ENCODE measurements at places on chromosomes 4 and X.

DNA sequence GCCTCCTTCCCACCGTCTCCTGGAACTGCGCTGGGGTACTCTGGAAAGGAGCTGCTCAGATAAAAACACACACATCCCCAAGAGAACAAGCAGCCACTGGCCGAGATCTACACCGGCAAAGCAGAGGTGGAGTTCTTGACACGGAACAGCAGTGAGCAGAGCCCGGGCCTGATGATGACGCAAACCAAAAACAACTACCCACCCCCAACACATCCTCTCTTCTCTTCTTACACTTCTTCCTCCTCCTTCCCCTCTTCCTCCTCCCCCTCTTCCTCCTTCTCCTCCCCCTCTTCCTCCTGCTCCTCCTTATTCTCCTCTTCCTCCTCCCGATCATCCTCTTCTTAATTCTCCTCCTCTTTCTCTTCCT is 4.6 kb downstream of the PNMA5 start:
- peak; percentile 1 for DNase-seq

GRCh38 chrX:9622128-9622527 is 143.5 kb downstream of the GPR143 start:
- DNase-seq, result peak; percentile 19

- no peak for DNase-seq
Measured at GRCh38 chrX:106898462-106898861, 4.7 kb downstream of the RIPPLY1 start.

- no peak for DNase-seq
Measured at GRCh38 chr4:27966664-27967063, 1106.0 kb downstream of the STIM2 start.

DNA sequence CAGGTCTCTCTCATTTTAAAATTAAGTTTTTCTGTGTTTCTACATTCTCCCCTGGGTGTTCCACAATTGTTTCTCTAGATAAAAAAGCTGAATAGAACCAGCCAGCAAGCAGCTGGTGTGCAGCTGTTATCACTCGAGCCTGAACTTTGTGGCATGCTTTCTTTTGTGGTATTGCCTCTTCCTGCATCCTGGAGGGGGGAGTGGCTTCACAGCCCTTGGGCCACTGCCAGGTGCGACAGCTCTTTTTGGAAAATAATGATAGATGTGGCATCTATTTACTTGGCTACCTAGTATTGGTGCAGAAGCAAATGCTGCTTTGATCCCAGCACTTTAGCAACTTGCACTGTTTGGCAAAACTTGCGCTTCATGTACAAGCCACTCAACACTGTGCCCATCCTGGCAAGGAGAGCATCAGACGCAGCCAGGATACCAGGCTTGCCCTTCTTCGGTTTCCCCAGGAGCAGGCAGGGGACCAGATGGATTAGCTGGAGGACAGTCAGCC is 69.4 kb downstream of the HMGB2 start:
- DNase-seq, result no peak

GRCh38 chr4:8472689-8473197 is 32.2 kb downstream of the TRMT44 start:
- no peak for DNase-seq

- no peak for DNase-seq
Measured at GRCh38 chr4:4994312-4995097, 24.8 kb downstream of the CYTL1 start.

- no peak for DNase-seq
Measured at GRCh38 chrX:111615227-111615626, 65.7 kb upstream of the ALG13 start.

- DNase-seq, result no peak
Measured at GRCh38 chr4:135963009-135963408, 1569.3 kb downstream of the PCDH18 start.

GRCh38 chr4:78136109-78137081 is 79.3 kb downstream of the FRAS1 start:
- DNase-seq, result no peak

- DNase-seq, result no peak
Measured at GRCh38 chrX:47232197-47232802, 509 bp upstream of the USP11 start.

DNA sequence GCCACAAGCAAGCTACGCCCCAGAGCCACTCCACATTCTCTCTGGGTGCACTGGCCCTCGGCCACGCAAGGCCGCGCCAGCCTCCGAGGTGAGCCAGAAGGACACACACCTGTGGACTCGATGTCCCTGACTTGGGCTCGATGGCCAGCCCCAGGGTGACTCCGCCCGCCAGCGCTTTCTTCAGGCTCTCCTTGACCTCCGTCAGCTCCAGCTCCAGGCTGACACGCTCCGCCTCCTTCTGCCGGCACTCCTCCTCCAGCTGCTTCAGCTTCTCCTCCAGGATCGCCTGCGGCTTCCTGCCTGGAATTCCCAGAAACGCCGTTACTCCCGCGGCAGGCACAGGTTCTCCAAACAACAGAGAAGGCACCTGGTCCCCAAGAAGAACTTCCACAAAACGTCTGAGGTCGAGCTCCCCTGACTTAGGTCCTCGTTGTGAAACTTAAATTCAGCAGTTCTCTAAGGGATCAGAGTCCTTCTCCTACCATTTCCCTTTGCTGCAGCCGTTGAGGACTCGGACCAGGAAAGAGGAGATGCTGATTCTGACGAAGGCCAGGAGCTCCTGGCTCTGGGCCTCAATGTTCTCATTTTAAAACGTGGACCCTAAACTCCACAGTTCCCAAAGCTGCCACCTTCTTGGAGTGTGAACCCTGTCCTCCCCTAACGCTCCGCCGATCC is 166.8 kb downstream of the AFAP1 start:
- no peak for DNase-seq

GRCh38 chr4:128782875-128783614 is 26.5 kb upstream of the JADE1 start:
- DNase-seq, result no peak

- no peak for DNase-seq
Measured at GRCh38 chrX:102767287-102767686, 46.7 kb downstream of the GPRASP3 start.

- no peak for DNase-seq
Measured at GRCh38 chrX:10591363-10592335, 28.7 kb downstream of the MID1 start.

DNA sequence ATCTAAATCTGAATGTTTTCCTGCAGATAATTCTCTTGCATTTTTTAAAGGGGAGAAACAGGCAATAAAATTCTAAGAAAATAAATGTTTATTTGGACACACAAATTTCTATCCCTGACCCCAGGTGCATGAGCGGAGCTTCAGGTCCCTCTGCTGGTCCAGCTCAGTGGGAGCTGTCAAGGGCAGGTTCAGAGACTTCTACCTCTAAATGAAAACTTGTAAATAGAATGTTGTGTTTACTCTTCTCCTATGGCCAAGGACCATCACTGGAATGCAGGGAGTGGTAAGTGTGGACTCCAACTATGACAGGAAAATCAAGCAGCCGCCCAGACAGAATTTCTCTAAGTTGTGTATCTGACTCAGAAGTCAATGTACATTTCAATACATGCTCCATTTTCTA is 148.6 kb upstream of the TTC29 start:
- no peak for DNase-seq

DNA sequence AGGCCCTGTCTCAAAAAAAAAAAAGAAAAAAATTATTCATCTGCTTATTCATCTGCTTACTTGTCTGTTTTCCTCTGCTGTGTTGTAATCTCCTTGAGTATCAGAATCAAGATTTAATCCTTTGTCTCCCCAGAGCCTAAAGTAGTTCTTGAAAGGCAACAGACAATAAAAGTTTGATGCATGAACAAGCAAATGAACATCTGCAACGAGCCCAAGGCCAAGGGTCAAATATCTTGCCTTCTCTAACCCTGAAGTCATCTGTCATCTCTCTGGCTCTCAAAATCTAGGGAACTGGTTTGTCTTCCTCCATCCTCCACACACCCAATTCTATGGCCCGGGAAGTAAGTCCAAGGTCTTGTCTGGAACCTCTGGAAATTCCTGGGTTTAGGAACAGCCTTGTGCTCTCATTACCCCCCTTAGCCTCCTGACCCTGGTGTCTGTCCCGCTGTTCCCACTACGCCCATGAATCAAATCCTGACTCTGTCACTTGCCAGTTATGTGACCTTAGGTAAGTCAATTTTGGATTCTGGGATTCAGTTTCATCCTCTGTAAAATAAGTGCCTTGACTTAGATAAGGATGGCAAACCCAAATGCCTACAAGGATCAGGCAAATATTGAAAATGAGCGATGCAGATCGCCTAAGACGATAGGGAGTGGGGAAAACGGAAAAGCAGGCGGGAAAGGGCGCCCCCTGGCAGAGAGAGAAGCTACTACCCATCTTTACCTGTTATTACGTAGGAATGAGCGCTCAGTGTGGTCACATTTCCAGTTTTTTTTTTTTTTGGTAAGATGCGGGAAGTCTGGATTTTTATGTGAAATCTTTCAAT is 102.7 kb upstream of the DHX15 start:
- peak; percentile 13 for DNase-seq

GRCh38 chrX:47217121-47217851 is 1.2 kb upstream of the CDK16 start:
- peak; percentile 21 for DNase-seq

DNA sequence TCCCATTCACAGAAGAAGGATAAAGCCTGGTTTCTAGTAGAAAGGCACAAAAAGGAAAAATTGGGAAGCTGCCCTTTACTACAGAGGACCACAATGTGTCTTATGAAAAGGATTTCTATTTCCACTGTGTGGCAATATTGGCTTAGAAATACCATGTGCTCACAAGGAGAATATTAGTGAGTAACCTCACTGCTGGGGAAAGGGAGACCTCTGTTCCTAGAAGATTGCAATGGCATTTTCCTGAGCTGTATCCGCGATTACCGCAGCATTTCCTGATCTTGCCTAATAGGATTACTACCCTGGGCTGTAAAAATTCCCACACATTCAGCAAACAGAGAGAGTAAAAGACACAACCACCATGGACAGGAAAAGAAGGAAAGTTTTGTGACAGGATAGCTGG is 308.8 kb upstream of the TECRL start:
- DNase-seq, result no peak

DNA sequence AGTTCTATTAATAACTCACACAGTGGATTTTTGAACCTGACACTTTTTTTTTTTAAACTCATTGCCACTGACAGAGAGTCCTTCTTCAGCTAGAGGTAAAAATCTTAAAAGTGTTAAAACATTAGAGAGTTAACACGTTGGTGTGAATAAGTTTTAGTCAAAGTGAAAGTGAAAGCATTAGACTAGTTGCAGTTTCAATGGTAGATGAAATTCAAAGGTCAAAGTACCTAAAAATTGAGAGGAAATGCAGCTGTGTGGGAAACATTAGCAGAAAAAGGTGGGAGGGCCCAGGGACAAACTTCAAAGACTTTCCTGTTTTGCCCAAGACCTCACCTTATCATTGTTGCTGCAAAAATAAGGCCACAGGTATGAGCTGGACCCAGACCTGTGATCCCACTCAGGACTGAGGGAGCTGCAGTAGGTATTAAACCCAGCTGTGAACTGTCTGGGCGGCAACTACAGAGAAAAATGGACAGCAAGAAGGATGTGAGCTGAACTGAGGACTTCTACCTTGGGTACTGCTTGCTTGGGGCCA is 17.6 kb upstream of the GABRA4 start:
- no peak for DNase-seq

GRCh38 chr4:52638717-52639116 is 20.4 kb downstream of the USP46 start:
- no peak for DNase-seq

- no peak for DNase-seq
Measured at GRCh38 chrX:48936429-48937053, 17.7 kb upstream of the PIM2 start.

DNA sequence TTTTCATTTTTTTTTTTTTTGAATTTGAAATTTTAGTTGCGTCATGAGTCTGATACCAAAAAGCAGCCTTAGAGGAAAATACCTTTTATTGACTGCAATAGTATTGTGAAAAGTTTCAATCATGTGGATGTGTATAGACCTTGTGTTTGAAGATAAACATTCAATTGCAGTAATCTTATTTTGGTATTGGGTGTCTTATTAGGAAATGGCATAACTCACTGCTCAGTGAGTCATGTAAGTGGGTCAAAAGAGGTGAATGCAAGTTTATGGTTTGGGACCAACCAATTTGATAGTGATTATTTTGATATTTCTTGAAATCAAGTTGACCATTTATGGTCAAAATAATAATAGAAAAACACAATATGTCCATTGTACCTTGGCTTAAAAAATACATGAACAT is 627.8 kb upstream of the SLIT2 start:
- no peak for DNase-seq

GRCh38 chrX:153245288-153245731 is 66.2 kb downstream of the MAGEA1 start:
- no peak for DNase-seq

GRCh38 chrX:2423899-2424298 is 76.9 kb downstream of the DHRSX start:
- no peak for DNase-seq

DNA sequence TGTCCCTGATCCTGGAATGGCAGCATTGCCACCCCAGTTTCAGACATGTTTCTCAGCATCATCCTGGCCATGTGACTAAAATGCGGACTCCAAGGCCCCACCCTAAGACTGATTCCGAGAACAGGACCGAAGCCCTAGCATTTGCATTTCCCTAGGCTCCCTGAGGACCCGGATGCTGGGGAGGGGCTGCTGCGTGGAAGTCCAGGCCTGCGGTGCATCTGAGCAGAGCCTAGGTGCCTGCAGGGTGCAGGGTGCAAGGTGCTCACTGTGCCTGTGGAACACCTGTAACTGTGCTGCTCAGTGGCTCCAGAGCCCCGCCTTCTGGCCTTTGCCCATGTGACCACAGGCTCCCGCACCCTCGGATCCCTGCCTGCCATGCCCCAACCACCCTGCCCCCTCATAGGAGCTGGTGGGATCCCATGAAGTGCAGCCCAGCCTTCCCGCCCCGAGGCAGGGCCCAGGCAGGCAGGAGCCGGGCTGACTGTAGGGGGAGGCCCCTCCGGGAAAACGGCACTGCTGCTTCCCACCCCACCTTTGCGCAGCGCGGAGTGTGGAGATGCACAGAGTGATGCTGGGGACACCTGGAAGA is 14.9 kb downstream of the PNMA6F start:
- DNase-seq, result no peak

- DNase-seq, result no peak
Measured at GRCh38 chrX:22246620-22247019, 26.1 kb upstream of the CBLL2 start.

GRCh38 chrX:29555465-29556091 is 659.8 kb upstream of the MAGEB2 start:
- no peak for DNase-seq

DNA sequence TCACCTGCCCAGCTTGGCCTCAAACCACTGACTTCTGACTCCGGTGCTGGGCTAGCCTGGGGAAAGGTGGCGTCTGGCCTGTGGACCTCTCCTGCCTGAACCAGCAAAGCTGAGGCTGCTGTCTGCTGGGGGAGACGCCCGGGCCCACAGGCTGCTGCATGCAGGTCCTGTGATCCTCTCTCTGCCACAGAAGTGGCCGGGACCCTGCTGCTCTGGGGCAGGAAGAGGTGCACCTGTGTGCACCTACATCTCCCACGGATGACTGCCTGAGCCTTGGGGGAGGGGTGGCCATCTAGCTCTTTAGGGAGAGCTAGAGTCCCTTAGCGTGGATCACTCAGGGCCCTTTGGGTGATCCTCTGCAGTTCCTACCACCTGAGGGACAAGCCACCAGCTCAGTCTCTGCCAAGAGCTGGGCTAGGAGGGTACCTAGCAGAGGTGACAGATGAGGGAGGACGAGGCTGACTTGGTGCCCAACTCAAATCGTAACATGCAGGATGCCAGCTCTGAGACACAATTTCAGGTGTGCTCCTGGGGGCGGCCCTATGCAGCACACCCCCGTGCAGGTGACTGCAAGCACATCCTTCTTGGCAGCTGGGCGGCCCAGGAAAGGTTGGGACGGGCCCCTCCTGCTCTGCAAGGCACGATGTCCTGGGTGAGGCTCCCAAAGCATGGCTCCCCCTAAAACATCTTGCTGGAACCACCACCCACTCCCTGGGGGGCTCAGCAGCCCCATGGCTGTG is 22.5 kb downstream of the LETM1 start:
- no peak for DNase-seq

GRCh38 chr4:11881364-11881763 is 452.7 kb upstream of the HS3ST1 start:
- no peak for DNase-seq
